ENCODE measurements at places on chromosomes 1 and 21. TPM values are rescaled to one million over a fixed set of nuclear protein-coding genes. Genes with fewer than 3 reads are reported as not detected.

Gene TEKT2
- 0.27 TPM for total RNA-seq

Gene C1orf94
- total RNA-seq, result not detected

Gene RHD
- total RNA-seq, result not detected

Gene EBNA1BP2
- 26.3 TPM for total RNA-seq

Gene RIPK4
- 2.7 TPM for total RNA-seq

Gene OR2G6
- 0.03 TPM for total RNA-seq

Gene HLX
- 10.7 TPM for total RNA-seq

Gene OR10J1
- total RNA-seq, result not detected

Gene ACOT7
- 9.9 TPM for total RNA-seq

Gene IPO9
- 25.8 TPM for total RNA-seq

Gene CFHR3
- 0.39 TPM for total RNA-seq

Gene NBPF6
- not detected for total RNA-seq

Gene DMRTA2
- not detected for total RNA-seq

Gene TBX15
- total RNA-seq, result 2.2 TPM

Gene APOBEC4
- not detected for total RNA-seq

Gene PGLYRP3
- total RNA-seq, result not detected

Gene LCE3E
- total RNA-seq, result not detected

Gene C1QC
- 121 TPM for total RNA-seq

Gene RNF186
- not detected for total RNA-seq

Gene FMO2
- 64.3 TPM for total RNA-seq

Gene PCSK9
- total RNA-seq, result not detected

Gene CFAP141
- not detected for total RNA-seq

Gene PDE9A
- 3.0 TPM for total RNA-seq

Gene LIPI
- not detected for total RNA-seq

Gene TEDDM1
- not detected for total RNA-seq

Gene PAQR6
- 1.3 TPM for total RNA-seq

Gene RGS8
- 0.18 TPM for total RNA-seq

Gene OR2L3
- total RNA-seq, result not detected

Gene FCRL5
- 0.12 TPM for total RNA-seq

Gene REN
- total RNA-seq, result not detected

Gene COL8A2
- total RNA-seq, result 4.2 TPM

Gene RAP1GAP
- 10.5 TPM for total RNA-seq

Gene ITPKB
- total RNA-seq, result 18.3 TPM

Gene GBP6
- total RNA-seq, result not detected

Gene IL10
- 5.1 TPM for total RNA-seq

Gene ADGRL2
- total RNA-seq, result 57.4 TPM

Gene NCAM2
- 6.5 TPM for total RNA-seq

Gene OPRD1
- not detected for total RNA-seq

Gene ATP6V1G3
- not detected for total RNA-seq

Gene TRPM2
- 5.1 TPM for total RNA-seq

Gene SLC16A4
- 5.8 TPM for total RNA-seq

Gene LRRC53
- not detected for total RNA-seq

Gene GPR52
- total RNA-seq, result 2.2 TPM

Gene PGBD5
- total RNA-seq, result 19.6 TPM

Gene S100A16
- total RNA-seq, result 64.7 TPM

Gene VAV3
- total RNA-seq, result 4.3 TPM

Gene ITLN2
- total RNA-seq, result 0.21 TPM

Gene LCE1B
- total RNA-seq, result not detected

Gene TSSK3
- total RNA-seq, result 0.44 TPM

Gene FCMR
- total RNA-seq, result 3.2 TPM

Gene AVPR1B
- total RNA-seq, result not detected

Gene ADAM30
- not detected for total RNA-seq

Gene KRTAP10-2
- not detected for total RNA-seq

Gene GRIK3
- 0.89 TPM for total RNA-seq

Gene CRYBG2
- not detected for total RNA-seq

Gene ABCB10
- 14.8 TPM for total RNA-seq

Gene SWT1
- 4.9 TPM for total RNA-seq

Gene RIPPLY3
- total RNA-seq, result not detected

Gene ASAP3
- 39.9 TPM for total RNA-seq

Gene CDC20
- 0.34 TPM for total RNA-seq
